ENCODE measurements at places on chromosomes 1 and 21. TPM values are rescaled to one million over a fixed set of nuclear protein-coding genes. Genes with fewer than 3 reads are reported as not detected.

FCGR1A gene
- 5.7 TPM for total RNA-seq

C1QTNF12 gene
- total RNA-seq: 1.5 TPM

SPAG17 gene
- total RNA-seq: 0.35 TPM

SERTAD4 gene
- 7.0 TPM for total RNA-seq

NEGR1 gene
- 18.8 TPM for total RNA-seq
